ENCODE measurements at places on chromosomes 13 and 19.

GRCh38 chr13:56986121-56986520 is 154.6 kb upstream of the PRR20A start:
- DNase-seq: no peak

GRCh38 chr19:49073514-49074378 is 1.2 kb upstream of the KCNA7 start:
- no peak for DNase-seq

- no peak for DNase-seq
Observed at GRCh38 chr13:114116734-114117133, 15.7 kb downstream of the RASA3 start.

DNA sequence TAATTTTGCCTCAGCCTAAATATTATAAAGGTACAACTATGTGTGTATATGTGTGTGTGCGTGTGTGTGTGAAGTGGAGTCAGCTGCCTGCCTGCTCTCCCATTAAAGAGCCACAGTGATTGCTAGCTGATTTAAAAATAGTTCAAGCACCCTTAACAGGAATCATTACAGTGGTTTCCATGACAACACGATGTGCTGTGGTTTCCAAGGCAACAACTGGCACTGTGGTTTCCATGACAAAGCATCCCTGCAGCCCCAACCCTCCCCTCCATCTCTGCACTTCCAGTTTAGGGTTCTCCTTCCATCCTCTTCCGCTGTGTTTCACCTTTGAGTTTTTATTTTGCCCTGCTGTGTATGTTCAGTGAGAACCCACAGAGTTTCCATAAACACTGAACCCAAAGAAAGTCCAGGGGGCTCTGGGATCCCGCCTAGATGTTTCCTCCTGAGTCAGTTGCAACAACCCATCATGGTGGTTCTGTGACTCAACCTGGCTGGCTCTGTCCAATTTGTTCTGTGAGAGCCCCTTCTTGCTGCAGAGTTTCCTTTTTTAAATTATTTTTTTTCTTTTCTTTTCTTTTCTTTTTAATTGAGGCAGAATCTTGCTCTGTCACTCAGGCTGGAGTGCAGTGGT is 7.1 kb upstream of the PNMA8A start:
- peak; percentile 79 for DNase-seq

GRCh38 chr13:22095794-22096193 is 424.9 kb downstream of the FGF9 start:
- DNase-seq: no peak

DNA sequence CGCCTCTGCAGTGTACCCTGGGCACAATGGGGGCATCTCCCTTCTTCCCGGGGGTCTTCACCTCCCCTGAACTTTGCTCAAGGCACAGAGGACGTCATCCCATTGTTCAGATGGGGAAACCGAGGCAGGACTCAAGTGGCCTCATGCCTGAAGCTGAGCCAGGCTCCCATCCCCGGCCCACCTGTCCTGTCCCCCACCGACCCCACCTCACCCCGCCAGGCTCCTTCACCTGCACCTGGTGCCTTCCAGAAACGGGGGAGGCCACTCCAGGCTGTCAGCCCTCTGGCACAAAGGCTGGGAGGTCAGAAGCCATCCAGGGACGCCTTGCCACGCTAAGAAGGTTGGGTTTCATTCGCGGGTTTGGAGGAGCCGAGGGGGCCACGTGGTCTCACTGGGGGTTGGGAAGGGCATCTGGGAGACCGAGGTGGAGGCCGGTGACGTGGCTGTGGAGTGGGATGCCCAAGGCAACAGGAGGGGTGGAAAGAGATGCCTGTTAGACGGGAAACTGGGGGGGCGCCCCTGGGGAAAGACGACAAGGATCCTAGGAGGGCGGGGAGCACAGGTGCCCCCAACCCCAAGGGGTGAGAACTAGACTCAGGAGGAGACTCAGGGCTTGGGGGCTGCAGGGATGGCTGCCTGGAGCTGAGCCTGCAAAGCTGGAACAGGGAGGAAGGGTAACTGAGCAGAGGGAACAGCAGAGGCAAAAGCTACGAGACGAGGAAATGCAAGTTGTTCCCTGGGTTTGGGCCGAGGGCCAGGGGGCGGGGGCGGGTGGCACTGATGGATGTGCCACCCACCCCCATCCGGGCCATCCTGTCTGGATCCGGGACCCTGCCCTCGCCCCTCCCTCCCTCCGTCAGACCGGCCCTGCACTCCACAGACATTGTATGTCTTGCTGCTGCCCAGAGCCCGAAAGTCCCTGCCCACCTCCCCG is 6.0 kb upstream of the TCF3 start:
- no peak for DNase-seq

DNA sequence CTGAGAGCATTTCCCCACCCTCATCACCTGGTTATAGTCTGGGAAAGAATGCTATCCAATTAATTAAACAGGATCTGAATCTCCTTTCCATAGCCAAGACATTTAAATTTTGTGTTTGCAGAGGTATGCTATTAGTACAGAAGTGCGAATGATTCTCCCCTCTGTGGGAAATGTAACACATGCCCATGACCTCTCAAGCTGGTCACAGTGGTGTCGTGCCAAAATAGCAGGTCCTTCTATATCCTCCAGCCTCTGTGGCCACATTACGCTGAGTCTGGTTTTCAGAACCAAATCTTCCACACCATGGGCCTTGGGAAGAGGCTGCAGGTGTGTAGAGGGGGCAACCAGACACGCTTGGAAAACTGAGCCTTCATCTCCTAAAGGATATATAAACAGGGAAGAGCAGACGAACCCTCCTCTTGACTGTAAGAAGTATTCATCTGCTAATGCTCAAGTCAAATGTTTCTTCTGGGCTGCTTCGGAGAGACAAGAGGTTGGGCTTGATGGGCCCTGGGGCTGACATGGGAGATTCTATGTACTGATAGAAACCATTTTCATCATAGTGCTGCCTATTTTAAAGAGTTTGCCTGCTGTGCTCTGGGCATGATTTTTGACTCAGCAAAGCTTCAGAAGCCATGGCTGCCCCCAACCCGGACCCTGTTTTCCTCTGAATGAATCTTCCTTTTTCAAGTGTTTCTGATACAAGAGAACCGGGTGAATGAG is 197.6 kb downstream of the DNAJC15 start:
- no peak for DNase-seq

DNA sequence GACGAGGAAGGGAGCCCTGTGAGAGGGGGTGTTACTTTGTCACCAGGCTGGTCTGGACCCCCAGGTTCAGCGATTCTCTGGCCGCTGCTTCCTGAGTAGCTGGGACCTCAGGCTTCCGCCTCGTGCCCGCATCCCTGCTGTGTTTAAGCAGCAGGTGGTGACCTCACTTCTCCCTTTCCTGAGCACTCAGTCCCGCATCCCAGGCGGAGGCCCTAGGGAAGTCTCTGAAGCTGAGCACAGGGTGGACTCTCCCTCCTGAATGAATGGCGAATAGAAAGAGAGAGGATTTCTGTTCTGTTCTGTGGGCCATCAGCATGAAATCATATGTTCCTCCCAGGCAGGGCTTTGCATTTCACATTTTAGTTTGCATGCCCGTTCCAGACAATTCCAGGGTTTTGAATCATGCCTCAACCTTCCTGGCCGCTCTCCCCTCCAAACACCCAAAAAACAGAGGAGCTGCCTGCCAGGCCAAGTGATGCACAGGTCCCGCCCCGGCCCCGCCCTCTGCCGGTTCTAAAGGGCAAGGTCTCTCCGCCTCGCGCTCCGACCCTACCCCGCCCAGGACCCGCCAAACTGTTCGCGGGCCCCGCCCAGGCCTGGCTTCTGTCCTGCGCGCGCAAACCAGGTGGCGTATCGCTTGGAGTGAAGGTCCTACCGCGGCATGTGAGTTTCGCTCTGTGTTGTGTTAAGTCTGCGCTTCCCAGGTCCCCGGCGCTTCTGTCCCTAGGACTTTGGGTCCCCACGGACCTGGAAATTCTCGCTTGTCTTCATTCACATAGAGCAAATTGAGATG is 35.1 kb upstream of the ZNF808 start:
- no peak for DNase-seq

DNA sequence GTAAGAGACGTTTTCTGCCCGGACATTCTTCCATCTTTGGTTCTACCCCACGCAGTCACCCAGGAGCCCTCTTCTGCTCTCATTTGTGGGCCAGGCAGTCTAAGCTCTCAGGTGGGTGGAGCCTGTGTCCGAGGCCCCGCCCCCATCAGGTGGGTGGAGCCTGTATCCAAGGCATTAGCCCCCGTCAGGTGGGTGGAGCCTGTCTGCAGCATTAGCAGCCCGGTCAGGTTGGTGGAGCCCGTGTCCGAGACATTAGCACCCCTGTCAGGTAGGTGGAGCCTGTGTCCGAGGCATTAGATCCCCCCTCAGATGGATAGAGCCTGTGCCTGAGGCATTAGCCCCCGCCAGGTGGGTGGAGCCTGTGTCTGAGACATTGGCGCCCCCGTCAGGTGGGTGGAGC is 45.5 kb upstream of the C13orf46 start:
- DNase-seq: no peak

DNA sequence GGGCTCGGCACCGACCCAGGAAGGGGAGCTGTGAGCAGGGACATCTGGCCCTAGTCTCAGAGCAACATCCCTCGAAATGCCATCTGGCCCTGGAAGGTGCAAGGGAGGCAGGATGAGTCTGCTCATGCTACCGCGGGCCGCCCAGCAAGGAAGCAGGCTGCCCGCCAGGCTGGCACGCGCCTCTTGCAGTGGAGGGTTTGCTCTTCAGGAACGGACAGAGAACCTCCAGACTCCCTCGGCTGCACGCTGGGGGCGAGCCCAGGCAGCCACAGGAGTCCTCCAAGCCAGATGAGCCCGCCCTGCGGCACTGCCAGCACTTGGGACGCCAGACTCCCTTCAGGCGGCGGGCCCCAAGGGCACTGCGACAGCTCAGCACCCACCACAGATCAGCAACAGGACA is 10.1 kb upstream of the ATP8B3 start:
- no peak for DNase-seq

DNA sequence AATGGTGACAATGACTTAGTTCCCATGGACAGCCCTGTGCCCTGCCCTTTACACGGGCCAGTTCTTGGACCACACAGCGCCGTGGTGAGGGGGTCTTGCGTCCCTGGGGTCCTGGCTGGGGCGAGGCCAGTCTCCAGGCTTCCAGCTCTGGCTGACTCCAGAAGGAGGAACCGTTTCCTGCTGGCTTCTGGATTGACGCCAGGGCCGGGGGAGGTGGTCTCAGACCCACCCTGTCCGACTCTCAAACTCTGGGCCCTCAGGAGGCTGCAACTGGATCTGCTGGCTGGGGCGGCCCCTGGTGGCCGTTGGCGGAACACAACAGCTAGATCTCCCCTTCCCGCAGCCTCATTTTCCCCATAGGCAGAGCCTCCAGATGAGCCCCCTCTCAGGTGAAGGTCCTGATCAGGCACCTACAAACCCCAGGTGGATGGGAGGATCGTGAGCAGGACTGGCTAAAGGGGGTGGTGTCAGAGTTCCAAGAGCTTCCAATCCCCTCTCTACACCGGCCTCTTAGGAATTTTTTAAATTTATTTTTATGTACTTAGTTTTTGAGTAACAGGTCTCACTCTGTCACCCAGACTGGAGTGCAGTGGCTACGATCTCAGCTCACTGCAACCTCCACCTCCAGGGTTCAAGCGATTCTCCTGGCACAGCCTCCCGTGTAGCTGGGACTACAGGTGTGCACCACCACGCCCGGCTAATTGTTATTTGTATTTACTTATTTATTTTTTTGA is 8.0 kb downstream of the CCDC194 start:
- DNase-seq: no peak

GRCh38 chr13:21133077-21133476 is 43.3 kb downstream of the SKA3 start:
- DNase-seq: no peak

GRCh38 chr13:71727662-71728061 is 139.3 kb downstream of the DACH1 start:
- no peak for DNase-seq

DNA sequence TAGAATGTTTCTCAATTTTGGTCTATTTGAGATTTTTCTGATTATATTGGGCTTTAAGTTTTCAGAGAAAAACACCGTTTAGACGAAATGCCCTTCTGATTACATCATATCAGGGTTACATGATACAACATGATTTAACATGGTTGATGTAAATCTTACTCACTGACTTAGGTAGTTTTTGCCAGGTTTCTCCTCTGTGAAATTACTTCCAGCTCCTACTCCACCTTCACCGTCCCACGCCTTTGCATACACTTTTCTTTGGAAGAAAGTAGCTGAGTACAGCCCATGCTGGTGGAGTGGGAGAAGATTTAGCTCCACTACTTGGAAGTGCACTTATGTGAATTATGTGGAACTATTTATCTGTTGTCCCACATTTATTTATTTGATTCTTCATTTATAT is 433.2 kb upstream of the KLHL1 start:
- DNase-seq: no peak

GRCh38 chr13:112335135-112335534 is 41.0 kb upstream of the SPACA7 start:
- no peak for DNase-seq

GRCh38 chr19:53977429-53977990 is 13.9 kb upstream of the CACNG6 start:
- peak; percentile 78 for DNase-seq

- no peak for DNase-seq
Observed at GRCh38 chr13:48346583-48346982, 43.0 kb downstream of the RB1 start.

- DNase-seq: no peak
Observed at GRCh38 chr13:89726690-89727435, 1620.6 kb upstream of the MIR17HG start.
